ENCODE measurements at places on chromosomes 12 and 14.

- no peak for DNase-seq
Observed at GRCh38 chr14:65476942-65477318, 64.4 kb downstream of the FUT8 start.

- DNase-seq = no peak
Observed at GRCh38 chr12:93225094-93225493, 152.6 kb upstream of the NUDT4 start.

GRCh38 chr12:130336723-130337487 lies 782 bp upstream of the PIWIL1 start:
- DNase-seq = no peak

GRCh38 chr14:44658389-44658696 lies 151.3 kb upstream of the FSCB start:
- DNase-seq = no peak

DNA sequence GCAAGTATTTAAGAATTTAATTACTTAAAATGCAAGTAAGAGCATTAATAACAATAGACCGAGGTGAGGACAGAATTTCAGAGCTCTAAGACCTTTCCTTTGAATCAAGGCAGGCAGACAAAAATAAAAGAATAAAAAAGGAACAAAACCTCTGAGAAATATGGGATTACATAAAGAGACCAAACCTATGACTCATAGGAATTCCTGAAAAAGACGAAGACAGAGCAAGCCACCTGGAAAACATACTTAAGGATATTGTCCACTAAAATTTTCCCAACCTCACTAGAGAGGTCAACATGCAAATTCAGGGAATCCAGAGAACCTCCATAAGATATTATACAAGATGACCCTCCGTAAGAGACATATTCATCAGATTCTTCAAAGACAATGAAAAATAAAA lies 325.1 kb downstream of the AEBP2 start:
- DNase-seq = no peak

DNA sequence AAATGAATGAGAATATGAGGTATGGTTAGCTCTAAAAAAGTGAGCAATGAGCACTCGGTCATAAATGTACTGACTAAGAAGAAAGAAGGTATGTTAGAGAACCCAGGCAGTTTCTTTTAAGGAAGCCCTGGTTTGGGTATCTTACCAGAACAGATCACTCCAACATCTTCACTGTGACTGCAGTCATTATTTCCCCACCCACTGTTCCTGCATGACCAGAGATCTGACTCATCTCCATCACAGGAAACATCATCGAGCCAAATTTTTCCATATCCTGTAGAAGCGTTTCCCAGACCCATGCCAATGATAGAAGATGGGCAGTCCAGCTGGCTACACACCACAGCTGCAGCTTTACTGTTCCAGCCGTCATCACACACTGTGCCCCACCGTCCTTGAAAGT lies 48.0 kb downstream of the CD163L1 start:
- peak; percentile 4 for DNase-seq

DNA sequence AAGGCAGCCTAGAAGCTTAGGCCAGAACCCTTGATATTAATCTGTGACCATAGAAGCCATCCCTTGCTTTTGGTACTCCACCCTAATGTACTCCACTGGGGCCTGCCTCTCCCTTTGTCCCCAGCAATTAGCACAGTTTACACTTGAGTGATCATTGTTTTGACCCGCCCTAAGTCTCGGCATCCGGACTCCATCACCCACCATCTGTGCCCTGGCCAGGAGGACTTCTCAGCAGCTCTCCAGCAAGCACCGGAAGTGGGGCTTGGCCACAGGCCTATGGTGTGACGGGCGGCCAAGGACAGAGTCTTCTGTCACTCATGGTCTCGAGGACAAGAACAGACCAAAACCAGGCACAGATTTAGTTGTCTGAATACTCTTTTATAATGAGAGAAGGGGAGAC lies 126.5 kb upstream of the NTF3 start:
- DNase-seq = no peak

GRCh38 chr12:43742106-43742505 lies 16.5 kb downstream of the PUS7L start:
- DNase-seq = no peak

DNA sequence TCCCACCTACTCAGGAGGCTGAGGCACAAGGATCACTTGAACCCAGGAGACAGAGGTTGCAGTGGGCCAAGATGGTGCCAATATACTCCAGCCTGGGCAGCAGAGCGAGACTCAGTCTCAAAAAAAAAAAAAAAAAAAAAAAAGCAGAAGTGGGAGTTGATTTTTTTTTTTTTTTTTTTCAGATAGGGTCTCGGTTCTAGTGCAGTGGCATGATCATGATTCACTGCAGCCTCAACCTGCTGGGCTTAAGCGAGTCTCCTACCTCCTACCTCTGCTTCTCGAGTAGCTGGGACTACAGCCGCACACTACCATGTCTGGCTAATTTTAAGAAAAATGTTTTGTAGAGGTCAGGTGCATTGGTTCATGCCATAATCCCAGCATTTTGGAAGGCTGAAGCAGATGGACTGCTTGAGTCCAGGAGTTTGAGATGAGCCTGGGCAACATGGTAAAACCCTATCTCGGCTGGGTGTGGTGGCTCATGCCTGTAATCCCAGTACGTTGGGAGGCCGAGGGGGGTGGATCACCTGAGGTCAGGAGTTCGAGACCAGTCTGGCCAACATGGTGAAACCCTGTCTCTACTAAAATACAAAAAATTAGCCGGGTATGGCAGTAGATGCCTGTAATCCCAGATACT lies 16.3 kb upstream of the HSP90AA1 start:
- no peak for DNase-seq
